ENCODE measurements at places on chromosomes 4 and X.

DNA sequence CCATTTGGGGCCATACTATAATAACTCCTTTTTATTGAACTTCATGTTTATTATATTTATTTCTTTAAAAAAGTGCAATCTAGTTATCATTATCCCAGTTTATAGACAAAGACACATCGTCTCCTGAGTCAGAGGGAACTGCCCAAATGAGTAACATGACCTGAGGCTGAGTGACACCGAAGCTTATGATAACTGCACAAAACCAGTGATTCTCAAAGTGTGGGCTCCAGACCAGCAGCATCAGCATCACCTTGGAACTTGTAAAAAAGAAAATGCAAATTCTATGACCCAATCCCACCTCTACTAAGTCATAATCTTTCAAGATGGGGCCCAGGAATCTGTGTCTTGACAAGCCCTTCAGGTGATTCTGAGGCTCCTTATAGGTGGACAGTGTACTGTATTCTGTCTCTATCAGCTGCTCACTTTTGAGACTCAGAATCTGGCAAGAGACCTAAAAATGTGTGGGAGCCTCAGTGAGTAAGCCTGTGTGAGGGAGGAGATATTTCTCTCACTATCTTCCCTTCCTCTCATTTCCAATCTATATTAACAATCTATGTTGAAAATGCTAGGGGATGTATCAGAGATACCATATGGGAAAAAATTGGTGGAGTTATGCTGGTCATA is 147.0 kb downstream of the PACRGL start:
- no peak for DNase-seq

DNA sequence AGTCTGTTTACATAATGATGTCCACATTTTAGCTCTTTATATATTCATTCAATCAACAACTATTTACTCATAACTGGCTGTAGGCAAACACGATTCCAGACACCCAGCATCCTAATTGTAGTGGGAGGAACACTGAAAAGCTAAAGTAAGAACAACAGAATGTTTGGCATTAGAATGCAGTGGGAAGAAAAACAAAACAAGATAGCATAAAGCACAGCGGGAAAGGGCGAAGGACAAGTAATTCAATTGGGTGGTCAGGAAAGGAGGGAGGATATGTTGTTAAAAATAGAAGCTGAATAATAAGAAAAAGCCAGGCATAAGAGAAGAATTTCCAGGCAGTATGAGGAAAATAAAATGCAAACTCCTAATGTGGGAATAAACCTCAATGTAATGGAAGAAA is 189.5 kb upstream of the FAT4 start:
- no peak for DNase-seq

- no peak for DNase-seq
Measured at GRCh38 chr4:11009281-11009680, 324.7 kb upstream of the CLNK start.

- DNase-seq = no peak
Measured at GRCh38 chr4:102868153-102868780, 525 bp upstream of the CISD2 start.

DNA sequence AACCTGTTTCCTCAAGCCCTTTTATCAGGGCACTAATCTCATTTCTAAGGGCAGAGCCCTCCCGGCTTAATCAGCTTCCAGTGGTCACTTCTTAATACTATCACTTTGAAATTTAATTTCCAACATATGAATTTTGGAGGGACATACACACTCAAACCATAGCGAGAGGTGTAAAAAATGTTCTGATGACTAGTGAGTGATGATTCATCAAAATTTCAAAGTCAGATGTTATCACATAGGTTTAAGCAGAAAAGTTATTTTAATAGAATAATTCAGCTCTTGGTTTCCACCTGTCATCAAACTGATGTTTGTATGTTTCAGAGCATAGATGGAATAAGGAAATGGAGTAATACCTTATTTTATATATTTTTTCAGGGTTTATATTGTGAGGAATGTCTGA is 161.9 kb downstream of the TLL1 start:
- no peak for DNase-seq

DNA sequence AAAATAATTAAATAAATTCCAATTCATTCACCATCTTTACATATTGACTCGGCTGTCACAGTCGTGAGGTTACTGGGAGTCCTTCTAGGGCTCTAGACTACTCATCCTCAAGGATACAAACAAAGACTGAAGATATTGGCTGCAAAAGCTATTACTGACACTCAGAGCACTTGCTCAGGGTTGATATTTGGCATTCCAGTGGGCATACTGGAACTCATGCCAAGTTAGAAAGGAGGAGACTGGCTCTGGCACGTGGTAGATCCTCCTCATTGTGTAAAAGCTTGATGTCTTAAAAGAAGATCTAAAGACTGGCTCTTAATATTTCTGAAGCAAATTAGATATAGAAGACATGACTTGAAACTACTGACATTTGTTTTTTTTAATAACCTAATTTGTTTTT is 172.7 kb downstream of the GPM6A start:
- DNase-seq = peak; percentile 72

DNA sequence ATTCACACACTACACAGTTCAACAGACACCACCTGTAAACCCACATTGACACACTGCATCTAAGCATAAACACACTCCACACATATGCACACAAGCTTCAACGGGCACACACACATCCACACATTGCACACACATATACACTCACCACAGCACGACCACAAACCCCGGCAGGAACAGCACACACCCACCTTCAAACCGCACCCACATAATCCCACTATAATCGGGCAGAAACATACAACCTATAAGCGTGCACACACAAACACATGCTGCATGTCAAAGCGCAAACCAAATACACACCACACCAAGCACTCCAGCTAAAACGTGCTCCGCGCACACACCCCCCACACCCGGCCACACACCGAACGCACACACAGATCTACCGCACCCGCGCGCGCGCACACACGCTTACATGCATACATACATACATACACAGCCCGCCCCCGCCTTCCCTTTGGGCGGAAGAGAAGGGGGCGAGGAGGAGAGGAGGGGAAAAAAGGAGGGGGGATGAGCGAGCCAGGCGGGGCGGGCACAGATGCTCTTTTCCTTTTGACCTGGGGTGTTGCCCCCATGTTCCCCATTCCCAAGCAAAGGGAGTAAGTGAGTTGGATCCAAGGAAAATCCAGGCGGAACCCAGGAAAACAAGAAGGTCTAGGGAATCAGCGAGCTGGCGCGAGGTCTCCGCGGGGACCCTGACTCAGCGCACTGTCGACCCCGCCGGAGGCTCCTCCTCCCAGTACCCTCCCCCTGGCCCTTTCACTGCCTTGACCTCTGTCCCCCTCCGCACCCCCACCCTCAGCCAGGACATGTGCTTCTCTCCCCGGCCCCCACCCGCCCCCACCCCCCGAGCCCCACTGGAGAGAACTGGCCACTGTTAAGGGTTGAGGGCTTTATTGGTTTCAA is 9.9 kb downstream of the ARHGAP36 start:
- no peak for DNase-seq

DNA sequence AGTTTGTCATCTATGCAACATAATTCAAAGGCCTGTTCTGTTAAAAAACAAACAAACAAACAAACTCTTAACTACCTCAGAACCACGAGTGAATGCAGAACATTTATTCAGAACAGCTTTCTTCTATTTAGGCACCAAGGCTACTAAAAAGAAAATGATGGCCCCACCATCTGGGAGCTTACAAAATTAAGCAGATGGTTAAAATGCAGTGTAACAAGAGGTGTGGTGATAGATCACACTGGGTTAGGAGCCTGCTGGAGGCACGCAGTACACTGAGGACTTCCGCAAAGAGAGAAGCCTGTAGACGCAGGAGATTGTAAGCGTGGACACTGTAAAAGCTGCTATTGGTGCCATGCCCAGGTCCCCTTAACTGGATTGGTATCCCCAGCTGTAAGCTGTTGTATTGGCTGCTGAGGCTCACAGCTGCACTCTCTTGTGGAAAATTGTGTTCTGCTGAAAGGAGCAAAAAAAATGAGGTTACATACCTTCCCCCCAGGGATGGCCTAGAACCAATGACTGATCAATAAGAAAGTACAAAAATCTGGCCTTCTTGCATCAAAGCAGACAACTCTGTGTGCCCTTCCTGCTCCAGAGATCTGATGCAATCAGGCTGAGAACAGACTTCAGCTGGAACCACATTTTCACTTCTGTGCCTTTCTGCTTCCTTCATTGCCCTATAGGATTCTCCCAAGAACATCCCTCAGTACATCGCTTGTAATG is 60.0 kb downstream of the SHROOM3 start:
- no peak for DNase-seq

- no peak for DNase-seq
Measured at GRCh38 chrX:21907260-21907659, 33.2 kb upstream of the SMS start.

- peak; percentile 28 for DNase-seq
Measured at GRCh38 chrX:78029663-78030062, 60.2 kb upstream of the PGAM4 start.

DNA sequence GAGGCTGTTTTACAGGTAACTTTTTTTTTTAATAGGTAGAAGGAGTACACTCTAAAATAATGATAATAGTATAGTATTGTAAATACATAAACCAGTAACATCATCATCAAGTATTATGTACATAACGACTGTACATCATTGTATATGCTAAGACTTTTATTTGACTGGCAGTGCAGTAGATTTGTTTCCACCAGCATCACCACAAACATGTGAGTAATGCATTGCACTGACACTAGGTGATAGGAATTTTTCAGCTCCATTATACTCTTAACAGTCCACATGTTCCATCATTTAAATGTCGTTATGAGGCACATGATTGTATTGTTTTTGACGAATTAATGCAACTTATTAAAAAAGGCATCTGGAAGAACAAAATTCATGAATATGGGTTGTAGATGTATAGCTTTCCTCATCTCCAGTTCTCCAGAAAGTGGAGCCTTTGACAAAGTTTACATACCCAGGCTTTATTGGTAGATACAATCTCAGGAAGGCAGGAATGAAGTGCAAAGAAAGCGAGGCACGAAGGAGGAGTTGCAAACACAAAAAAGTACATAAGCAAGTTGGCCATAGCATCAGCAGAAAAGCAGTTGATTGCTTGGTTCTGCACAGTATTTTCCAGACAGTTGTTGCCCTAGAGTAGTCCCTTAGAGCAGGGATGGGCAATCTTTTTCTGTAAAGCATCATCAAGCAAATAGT is 336.9 kb upstream of the NR3C2 start:
- DNase-seq = no peak

GRCh38 chrX:44975666-44976263 is 102.8 kb downstream of the KDM6A start:
- no peak for DNase-seq

DNA sequence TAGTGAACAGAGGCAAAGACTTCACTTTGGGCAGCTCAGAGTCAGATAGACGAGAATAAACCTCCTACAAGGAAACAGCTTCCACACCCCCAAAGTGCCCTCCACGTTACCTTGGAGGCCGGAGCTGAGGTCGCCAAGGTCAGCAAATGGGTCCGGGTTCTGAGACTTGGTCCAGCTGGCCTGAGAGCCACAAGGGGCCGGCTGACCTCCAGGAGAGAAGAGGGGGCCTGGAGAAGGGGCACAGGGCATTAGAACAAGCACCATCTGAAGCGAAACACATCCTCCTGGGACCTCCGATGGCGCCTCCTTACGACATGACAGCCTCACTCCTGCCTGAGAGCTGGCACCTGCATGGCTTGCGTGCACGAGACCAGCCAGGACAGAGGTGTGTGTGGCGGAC is 33.6 kb upstream of the CPLX1 start:
- DNase-seq = no peak

GRCh38 chr4:158578476-158578875 is 56.8 kb downstream of the RXFP1 start:
- no peak for DNase-seq

GRCh38 chr4:55214172-55214571 is 88.8 kb upstream of the KDR start:
- DNase-seq = no peak

DNA sequence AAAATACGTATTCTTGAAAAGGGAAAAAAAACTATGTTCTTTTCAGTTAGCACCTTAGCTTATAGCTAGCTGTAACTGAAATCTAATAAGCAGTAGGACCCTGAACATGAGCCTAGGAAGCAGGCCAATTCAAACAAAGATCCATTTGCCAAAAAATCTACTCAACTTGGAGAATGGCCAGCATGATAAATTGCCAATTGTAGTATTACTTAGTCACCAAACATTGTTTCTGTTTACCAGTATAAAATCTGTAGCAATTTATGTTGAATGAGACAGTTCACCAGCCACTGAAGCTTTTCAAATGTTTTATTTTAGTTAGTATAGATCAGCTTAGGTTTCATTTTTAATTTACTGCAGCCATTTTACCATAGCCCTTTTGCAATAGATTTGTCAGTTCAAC is 323.6 kb upstream of the DIPK2B start:
- DNase-seq = peak; percentile 67

- no peak for DNase-seq
Measured at GRCh38 chr4:83832110-83832825, 296.4 kb downstream of the GPAT3 start.

All from NCI-H446 treated with DMSO at 0.1 percent for 48 hours (cell line).